ENCODE measurements at places on chromosomes 6 and 20. TPM values are rescaled to one million over a fixed set of nuclear protein-coding genes. Genes with fewer than 3 reads are reported as not detected.

DNA sequence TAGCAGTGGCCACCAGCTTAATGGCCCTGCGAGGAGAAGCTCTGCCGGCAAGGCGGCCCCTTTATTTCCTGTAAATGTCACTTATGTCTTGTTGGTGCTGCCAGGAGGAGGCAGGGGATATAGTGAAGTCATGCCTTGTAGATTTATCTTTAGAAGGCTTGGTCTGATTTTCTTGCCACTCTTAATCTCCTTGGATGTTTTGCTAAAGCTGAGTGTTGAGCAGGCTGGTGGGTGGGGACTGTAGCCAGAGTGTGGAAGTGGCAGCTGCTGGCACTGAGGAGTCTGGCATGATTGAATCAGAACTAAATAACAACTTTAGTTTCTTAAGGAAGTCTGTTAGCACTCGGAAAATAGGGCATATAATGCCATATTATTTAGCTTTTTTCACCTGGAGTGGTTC lies 77.9 kb downstream of the PHF20 start:
- peaks cover 13% of the 10 kb centered on the region for H3K4me1 ChIP-seq
- H3K4me3 ChIP-seq = no peak overlapping the region
- H3K27me3 ChIP-seq = no peaks in the 10 kb centered on the region
- peaks cover 24% of the 10 kb centered on the region for H3K36me3 ChIP-seq
- DNase-seq = no peak
- no peak overlapping the region for H3K27ac ChIP-seq

DNA sequence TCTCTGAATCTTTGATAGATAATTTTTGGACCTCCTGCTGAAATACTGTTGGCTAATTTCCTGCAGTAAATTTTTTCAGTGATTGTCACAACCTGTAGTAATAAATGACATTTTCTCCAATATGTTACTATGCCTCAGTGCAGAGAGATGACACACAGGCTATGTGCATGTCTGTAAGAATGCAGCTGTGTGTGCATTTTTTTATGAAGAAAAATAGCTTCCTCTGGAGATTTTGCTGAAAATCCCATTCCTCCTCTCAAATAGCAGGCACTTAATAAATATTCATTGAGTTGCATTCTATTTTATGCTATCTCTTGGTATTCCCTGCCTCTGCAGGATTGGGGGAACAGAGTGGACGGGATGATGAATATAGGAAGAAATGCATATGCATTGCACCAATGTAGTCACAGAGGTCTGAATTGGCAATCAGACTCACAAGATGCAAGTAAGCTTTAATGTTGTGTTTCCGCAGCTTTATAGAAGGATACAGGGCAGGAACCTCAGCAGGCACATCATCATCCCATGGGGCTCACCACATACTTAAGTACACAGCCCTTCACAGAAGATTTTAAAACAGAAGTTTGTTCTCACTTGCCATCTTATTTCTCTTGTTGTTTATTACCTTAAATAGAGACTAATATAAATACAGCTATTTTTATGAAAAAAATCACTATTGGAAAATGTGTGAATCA lies 474.7 kb downstream of the EPM2A start:
- H3K27ac ChIP-seq = no peak overlapping the region
- DNase-seq = no peak
- H3K36me3 ChIP-seq = no peaks in the 10 kb centered on the region
- no peaks in the 10 kb centered on the region for H3K4me1 ChIP-seq

DNA sequence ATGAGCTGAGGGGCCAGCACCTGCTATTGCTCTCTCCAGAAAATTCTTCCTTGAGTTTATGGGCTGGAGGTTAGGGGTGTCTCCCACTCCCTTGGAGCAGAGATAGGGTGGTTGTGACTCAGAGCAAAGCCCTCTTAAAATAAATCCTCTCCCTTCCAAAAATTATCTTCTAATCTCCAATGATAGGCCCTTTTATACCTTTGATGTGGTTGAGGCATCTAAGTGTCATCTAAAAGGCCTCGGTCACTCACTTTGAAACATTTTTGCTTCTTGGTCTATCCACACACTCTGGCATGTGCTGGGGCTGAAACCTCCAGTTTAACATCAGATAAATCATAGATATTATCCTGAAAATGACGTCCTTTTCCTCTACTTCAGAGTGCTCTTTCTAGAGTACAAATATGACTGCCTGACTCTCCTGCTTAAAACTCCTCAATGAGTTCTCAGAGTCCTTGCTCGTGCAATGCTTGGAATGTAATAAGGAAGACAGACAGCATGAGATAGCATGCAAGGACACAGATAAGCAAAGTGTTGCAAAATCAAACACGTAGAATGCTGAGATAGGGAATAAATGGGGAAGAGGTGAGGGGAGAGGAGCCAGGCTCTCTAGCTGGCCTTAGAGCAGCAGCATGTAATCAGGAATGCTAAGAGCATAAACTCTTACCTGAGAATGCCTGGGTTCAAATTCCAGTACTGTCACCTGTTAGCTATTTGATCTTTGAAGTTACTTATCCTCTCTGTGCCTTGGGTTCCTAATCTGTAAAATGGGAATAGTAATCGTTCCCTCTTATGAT lies 374.1 kb upstream of the CITED2 start:
- H3K36me3 ChIP-seq = no peaks in the 10 kb centered on the region
- H3K27ac ChIP-seq = no peak overlapping the region
- no peak overlapping the region for H3K4me3 ChIP-seq
- H3K4me1 ChIP-seq = peaks cover 14% of the 10 kb centered on the region
- no peak for DNase-seq

- H3K4me1 ChIP-seq = peaks cover 59% of the 10 kb centered on the region
- no peaks in the 10 kb centered on the region for H3K27me3 ChIP-seq
- no peaks in the 10 kb centered on the region for H3K36me3 ChIP-seq
- H3K4me3 ChIP-seq = no peak overlapping the region
Measured at GRCh38 chr20:48291896-48292295, 506.6 kb upstream of the SULF2 start.

GRCh38 chr6:37674161-37674560 lies 23.5 kb downstream of the MDGA1 start:
- no peak overlapping the region for H3K27ac ChIP-seq
- no peaks in the 10 kb centered on the region for H3K27me3 ChIP-seq

- no peak overlapping the region for H3K4me3 ChIP-seq
- H3K36me3 ChIP-seq = no peaks in the 10 kb centered on the region
- DNase-seq = no peak
- H3K27ac ChIP-seq = no peak overlapping the region
Measured at GRCh38 chr20:23242556-23243180, 107.9 kb upstream of the NXT1 start.

DNA sequence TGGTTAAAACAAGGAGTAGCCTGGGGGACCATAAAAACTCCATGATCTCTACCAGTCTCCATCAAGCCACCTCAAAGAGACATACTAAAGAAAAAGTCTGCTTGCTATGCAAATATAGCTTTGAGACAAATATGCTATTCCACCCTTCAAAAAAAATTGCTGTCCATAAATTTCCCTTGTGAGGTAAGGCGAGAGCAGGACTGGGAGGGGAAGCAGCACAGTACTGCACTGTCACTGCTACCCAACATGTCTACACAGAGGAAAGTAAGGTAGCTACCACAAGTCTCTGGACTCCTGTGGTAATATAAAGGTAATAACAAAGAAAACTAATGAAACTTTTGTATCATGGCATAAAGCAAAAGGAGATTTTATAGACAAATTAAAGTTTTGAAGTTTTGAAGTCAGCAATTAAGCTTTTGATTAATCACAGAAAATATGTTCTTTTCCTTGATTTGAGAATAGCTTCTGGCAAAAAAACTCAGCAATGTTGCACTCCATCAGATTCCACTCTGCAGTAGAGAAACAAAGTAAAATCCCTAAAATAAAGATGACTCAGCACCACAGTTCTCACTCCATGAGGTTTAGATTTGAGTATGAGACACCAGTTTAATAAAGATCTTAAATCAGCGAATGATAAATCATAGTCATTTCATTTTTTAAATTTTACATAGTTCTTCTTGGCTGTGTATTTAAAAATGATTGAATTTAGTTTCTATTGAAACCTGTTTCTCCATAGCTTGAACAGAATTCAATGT lies 602.4 kb downstream of the COL12A1 start:
- H3K4me1 ChIP-seq = peaks cover 50% of the 10 kb centered on the region
- DNase-seq = no peak
- H3K36me3 ChIP-seq = no peaks in the 10 kb centered on the region
- H3K27me3 ChIP-seq = no peaks in the 10 kb centered on the region

- H3K36me3 ChIP-seq = no peaks in the 10 kb centered on the region
- no peak for DNase-seq
- H3K27ac ChIP-seq = no peak overlapping the region
- no peaks in the 10 kb centered on the region for H3K4me1 ChIP-seq
Measured at GRCh38 chr6:69895396-69895795, 29.0 kb downstream of the COL19A1 start.

- H3K4me1 ChIP-seq = peaks cover 68% of the 10 kb centered on the region
- H3K27me3 ChIP-seq = no peaks in the 10 kb centered on the region
- no peaks in the 10 kb centered on the region for H3K36me3 ChIP-seq
- no peak overlapping the region for H3K4me3 ChIP-seq
- DNase-seq = no peak
Measured at GRCh38 chr20:62358171-62359042, 8.7 kb downstream of the LAMA5 start.

DNA sequence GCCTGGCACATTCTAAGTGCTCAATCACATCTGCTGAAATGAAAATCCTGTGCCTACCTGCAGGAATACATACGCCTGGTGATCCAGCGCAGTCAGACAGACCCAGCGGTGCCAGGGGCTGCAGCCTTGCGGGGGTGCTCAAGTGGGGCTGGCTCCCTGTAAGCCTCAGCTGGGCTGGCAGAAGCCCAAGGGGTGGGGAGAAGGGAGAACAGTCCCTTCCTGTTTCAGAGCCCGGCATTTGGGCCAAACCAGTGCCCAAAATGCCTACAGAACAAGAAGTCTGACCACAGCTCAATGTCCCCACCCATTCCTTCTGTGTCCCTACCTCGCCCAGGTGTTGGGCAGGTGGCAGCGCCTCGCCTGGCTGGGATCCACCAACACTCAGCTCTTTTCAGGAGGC lies 22.6 kb downstream of the KCNK15 start:
- H3K27ac ChIP-seq = no peak overlapping the region
- no peaks in the 10 kb centered on the region for H3K36me3 ChIP-seq
- peaks cover 55% of the 10 kb centered on the region for H3K27me3 ChIP-seq
- DNase-seq = no peak
- no peaks in the 10 kb centered on the region for H3K4me1 ChIP-seq

DNA sequence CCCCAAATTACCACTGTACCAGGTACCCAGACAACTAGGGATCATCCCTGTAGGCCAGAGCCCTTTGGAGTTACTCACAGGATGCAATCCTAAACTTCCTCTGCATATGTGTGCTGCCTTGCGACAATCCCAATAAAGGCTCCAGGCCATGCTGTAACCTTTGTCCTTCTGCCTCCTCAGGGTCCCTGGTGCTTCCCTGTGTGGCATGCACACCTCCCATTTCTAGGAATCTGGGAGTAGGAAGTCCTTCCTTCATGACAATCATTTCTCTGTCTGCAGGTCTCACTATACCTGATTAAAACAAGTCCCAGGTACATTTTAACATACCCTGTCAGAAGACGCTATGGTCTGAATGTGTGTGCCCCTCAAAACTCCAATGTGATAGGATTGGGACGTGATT lies 37.0 kb upstream of the MCUR1 start:
- no peak for DNase-seq
- no peaks in the 10 kb centered on the region for H3K27me3 ChIP-seq
- no peaks in the 10 kb centered on the region for H3K36me3 ChIP-seq
- no peaks in the 10 kb centered on the region for H3K4me1 ChIP-seq

DNA sequence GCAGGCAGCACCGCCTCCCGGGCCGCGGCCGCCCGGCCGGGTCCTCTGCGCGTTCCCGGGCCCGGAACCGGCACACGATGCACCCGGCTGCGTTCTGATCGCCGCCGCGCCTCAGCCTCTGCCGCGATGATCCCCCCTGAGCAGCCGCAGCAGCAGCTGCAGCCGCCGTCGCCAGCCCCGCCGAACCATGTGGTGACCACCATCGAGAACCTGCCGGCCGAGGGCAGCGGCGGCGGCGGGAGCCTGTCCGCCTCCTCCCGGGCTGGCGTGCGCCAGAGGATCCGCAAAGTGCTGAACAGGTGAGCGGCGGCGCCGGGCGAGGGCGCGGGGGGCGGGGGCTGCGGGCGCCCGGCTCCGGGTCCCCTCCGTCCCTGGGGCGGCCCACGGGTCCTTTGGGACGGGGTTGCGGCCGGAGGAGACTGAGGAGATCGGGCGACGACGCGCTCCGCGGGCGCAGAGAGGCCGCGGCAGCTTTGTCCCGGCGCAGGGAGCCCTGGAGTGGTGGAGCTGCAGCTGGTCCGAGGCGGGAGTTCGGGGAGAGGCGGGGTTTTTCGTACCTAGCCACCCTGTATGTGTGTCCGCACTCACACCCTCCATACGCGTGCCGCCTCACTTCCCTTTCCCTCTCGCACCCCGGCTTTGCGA lies 659 bp downstream of the SLC35F1 start:
- peak overlapping the region; percentile 33 for H3K4me3 ChIP-seq
- H3K27me3 ChIP-seq = peaks cover 59% of the 10 kb centered on the region
- no peaks in the 10 kb centered on the region for H3K36me3 ChIP-seq
- peaks cover 12% of the 10 kb centered on the region for H3K4me1 ChIP-seq

SIRPB1 gene
- not detected for total RNA-seq

ATP9A gene
- total RNA-seq = 3.2 TPM

VSX1 gene
- not detected for total RNA-seq

HAO1 gene
- not detected for total RNA-seq
